Activated T-cell treated with anti-CD3 and anti-CD28 coated beads, Interleukin-2, amount 50 U/mL, for 24 hours (primary cell): ENCODE measurements at places on chromosomes 1 and 21.
A peak's percentile ranks its signal among the peaks of the same experiment; 100 is the strongest.

GRCh38 chr1:171222936-171223335, 25.4 kb upstream of the FMO1 start:
- no peak for DNase-seq

DNA sequence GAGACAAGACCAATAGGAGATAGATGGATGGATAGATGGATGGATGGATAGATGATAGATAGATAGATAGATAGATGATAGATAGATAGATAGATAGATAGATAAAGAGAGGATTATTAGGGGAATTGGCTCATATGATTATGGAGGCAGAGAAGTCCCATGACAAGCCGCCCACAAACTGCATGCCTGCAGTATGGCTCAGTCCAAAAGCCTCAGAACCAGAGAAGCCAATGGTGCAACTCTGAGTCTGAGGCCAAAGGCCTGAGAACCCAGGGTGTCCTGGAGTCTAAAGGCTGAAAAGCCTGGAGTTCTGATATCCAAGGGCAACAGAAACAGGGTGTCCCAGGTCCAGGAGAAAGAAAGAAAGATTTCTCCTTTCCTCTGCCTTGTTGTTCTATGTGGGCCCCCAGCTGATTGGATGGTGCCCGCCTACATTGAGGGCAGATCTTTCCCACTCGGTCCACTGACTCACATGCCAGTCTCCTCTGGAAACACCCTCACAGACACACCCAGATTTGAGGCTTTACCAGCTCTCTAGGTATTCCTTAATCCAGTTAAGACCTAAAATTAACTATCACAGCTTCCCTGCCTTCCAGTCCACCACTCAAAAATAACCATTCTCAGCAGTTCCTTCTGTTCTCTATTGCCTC, 39.6 kb upstream of the IRF2BP2 start:
- no peak for DNase-seq

GRCh38 chr1:37098237-37098636, 63.9 kb upstream of the GRIK3 start:
- DNase-seq: no peak

DNA sequence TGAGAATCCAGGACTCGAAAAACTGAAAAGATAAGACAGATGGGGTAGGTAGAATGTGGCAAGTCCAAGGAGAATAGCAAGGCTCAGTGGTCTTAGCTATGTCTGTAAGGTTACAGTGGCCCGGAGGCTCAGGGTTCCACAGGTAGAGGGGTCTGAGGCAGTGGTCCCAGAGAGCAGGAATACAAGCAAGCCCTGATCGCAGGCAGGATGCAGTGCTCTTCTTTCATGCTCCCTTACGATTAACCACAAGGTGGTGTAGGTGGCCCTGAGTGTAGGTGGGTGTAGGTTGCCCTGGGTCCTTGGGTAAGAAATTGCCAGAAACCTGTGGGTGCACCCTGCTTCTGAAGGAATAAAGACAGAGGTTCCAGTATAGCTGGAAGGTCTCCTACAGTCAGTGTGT, 99.1 kb upstream of the RAB3GAP2 start:
- no peak for DNase-seq

DNA sequence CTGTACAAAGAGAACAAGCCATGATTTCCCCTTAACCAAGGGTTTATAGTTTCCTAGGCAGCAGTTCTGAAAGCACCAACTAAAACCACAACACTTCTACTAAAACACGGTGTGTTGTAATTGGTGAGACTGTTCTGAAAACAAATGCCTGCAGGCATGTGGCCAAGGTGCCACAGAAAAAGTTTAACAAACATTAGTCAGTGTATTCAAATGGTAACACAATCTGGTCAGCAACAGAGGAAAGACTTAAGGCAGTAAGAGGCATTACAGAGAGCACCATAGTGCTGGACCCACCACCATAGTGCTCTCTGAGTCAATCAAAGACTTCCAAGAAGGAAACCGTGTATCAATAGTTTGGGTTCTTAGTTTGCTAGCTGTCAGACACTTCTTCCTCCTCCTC, 16.7 kb downstream of the SNIP1 start:
- no peak for DNase-seq

DNA sequence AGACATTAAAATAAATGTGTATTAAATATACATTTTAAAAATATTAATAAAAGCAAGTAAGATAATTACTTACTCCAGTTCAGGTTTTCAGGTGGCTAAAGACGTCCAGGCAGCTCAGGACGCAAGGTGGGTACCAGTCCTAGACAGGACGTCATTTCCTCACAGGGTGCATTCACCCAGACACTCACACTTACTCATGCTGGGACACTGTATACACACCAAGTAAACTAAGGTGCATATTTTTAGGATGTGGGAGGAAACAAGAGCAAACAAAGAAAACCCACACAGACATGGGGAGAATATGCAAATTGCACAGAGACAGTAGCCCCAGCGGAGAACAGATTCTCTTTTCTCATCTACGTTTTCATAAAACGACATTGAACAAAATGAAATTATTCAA, 457.9 kb downstream of the BRINP3 start:
- DNase-seq: no peak

DNA sequence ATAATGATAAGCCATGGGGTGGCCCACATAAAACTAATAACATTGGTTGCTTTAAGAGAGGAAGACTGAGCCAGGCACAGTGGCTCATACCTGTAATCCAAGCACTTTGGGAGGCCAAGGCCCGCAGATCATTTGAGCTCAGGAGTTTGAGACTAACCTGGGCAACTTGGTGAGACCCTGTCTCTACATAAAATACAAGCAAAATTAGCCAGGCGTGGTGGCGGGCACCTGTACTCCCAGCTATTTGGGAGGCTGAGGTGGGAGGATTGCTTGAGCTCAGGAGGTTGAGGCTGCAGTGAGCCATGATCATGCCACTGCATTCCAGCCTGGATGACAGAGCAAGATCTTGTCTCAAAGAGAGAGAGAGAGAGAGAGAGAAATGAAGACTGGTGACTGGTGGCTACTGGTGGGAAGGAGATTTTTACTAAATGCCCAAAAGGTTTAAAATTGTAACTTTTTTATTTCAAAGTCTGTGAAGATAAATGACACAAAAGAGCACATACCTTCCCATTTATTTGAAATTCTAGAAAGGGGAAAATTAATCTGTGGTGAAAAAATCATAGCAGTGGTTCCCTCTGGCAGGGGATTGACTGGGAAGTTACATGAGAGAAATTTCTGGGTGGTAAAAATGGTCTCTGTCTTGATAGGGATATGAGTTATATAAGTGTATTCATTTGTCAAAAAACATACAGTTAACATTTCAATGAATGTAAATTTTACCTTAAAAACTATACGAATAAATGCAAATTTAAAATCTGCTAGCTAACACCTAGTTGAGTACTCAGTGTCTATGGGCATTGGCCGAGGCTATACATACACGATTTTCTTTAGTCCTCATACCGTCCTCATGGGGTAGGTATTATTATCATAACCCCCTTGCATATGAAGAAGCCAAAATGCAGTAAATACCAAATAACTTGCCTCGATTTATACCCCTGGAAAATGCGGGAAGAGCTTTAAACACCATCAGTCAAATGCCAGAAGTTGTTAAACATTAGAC, 2.2 kb upstream of the NBPF1 start:
- no peak for DNase-seq

GRCh38 chr1:200959411-200959921, 64.0 kb downstream of the KIF21B start:
- no peak for DNase-seq

GRCh38 chr1:33159577-33159976, 22.3 kb downstream of the TRIM62 start:
- no peak for DNase-seq

DNA sequence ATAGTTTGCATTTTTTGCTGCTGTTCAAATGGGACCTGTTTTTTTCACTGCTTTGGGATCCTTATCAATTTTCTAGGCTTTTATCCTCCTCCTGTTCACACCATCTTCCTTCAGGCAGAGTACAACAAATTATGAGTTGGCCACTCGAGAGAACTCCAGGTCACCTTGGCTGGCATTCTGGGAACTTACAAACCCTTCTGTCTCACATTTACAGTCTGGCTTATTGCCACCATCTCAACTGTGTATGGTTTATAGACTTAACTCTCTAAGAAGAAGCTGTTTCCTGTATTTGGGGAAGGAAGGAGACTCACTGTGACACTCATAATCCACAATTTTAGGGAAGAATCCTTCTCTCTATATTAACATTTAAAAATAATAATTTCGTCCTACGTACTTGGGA, 5.4 kb upstream of the ZNF691 start:
- DNase-seq: no peak

GRCh38 chr1:201531551-201532425, 7.1 kb upstream of the NAV1 start:
- DNase-seq: no peak

- no peak for DNase-seq
These were observed 65.8 kb downstream of the SIK1 start for GRCh38 chr21:43361127-43361492.

DNA sequence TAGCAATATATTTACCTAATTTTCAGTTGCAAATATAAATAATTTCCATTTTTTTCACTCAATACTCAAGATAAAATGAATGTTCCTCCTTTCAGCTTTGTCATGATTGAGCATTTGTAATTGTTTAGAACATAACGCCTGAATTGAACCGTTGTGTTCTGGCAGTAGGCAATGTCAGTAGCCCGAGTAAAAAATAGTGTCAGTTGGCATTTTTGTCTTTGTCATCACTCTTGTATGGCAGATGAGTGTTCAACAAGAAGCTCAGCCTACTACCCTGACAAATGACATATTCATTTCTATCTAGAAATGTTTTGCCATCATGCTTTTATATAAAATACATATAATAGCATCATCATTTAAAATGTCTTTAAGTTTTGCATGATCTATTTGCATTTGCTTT, 691.4 kb upstream of the NCAM2 start:
- no peak for DNase-seq

DNA sequence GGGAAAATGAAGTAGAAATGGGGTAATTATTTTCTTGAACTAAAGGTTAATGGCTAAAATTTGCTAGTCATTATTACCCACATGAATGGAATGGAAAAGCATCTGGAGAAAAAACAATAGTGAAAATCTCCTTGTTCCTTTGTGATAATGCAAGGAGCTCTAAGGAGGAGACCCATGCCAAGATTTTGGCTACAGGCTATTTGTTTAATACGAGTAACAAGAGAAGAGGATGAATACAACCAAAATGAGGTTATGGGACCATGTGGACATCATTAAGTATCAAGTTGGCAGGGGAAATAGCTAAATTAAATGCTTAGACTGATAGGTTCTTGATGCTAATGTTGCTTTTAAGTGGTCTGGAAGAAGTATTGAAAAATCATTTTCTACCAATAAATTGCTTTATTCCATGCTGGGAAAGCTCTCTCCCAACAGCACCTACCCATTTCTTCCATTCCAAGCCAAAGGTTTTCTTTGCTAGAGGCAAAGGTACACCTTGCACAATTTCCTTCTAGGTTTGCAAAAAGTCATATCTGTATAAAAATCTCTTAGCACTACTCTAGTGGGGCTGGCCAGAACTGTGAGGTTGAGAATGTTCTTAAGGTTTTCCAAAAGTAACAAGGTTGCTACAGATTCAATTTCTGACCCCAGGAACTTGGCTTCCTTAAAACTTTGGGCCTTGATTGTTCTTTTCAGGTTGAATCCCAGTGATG, 100.2 kb downstream of the SMYD2 start:
- DNase-seq: no peak

GRCh38 chr1:161307230-161307768, 2.5 kb downstream of the MPZ start:
- peak; percentile 42 for DNase-seq

DNA sequence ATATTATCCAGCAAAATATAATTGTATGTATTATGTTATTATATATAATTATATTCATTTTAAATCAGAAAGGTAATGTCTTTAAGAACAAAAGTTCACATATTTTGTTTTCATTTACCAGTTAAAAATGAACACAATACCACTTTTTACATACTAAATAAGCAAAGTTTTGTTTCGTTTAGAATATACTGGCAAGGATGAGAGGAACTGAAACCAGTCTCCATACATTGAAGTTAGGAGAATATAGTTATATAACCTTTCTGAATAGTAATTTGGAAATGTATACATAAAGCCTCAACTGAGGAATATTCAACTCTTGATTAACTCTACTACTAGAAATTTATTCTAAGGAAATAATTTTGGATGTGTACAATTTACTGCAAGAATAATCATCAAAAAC, 110.5 kb downstream of the ZNF644 start:
- no peak for DNase-seq

DNA sequence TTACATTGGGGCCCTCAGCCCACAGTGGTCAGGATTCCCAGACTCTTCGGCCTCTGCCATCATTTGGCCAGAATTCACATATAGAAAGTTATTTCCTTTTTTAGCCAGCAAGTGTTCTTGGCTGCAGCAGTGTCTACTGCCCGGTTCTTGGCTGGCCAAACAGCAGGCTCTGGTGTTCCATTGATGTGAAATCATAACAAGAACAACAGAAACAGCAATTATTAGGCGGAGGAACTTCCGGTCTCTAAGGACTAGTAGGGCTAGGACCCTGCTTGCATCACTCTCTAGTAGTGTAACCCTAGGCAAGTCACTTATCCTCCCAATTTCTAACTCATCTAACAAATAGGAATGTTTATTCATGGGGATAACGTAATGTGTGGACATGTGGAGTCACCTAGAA, 8.7 kb upstream of the GJA5 start:
- DNase-seq: no peak

DNA sequence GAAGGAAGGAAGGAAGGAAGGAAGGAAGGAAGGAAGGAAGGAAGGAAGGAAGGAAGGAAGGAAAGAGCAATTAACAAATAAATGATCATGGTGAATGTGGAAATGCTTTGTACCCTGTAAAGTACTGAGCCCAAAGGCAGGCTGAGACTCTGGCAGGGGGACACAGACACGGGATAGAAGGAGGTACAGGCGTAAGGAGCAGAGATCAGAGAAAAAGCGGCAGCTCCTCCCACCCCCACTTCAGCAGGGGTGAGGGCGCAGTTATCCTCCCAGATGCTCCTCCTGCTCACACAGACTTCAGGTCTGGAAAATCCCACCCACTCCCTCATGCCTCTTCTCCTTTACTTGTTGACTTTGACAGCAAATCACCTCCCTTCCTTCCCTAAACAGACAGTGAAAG, 464.5 kb downstream of the MATN1 start:
- no peak for DNase-seq

DNA sequence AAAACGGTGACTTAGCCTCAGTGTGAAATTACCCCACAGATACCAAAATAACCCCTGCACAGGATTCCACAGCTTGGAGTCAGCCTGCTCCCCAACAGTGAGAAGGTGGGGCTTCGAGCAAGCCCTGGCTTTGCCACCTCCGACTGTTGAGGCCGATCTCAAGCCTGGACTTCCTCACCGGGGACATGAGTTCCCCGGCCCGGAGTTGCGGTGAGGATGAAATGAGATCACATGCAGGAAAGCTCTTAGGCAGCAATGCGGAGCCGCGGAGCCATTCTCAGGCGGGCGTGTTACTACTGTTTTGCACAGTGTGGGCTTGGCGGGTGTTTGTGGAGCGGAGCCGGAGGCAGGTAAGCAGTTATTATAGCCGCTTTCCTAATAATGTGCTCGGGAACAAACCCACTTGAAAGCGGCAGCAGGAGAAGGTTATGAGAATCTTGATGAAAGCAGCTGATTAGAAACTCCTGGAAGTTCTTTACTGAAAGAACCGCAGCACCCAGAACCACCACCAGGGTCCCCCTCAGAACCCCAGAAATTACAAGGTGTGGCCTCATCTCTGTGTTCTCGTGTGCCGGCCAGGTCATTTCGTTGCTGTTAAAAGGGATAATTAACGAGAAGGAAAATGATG, 3.9 kb upstream of the CLSTN1 start:
- DNase-seq: no peak
